ENCODE measurements at places on chromosomes 11 and 22. TPM values are rescaled to one million over a fixed set of nuclear protein-coding genes. Genes with fewer than 3 reads are reported as not detected.

DNAJB7 gene
- total RNA-seq, result not detected

DESI1 gene
- total RNA-seq, result 55.1 TPM

SLC17A6 gene
- total RNA-seq, result not detected

KDM4E gene
- not detected for total RNA-seq

DNA sequence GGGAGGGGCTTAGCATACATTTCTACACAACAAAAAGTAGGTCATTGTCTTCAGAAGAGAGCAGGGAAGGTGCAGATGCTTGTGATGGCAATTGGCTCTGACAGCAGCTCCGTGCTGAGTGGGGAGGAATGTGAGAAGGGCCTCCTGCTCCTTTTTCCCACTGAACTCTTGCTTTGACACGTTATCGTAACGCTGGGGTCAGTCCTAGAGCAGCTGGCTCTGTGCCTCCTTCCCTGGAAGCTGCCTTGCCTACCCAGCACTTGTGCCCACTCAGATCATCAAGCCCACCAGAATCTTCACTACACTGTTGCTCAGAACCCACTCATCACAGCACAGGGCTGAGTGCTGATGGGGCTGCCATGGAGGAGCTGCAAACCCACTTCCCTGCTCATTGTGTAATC is 14.9 kb upstream of the NAV2 start:
- no peak for DNase-seq
- no peaks in the 10 kb centered on the region for H3K4me1 ChIP-seq
- peaks cover 14% of the 10 kb centered on the region for H3K27me3 ChIP-seq
- H3K27ac ChIP-seq, result no peak overlapping the region
- no peak overlapping the region for H3K4me3 ChIP-seq

- H3K36me3 ChIP-seq, result no peaks in the 10 kb centered on the region
- no peaks in the 10 kb centered on the region for H3K4me1 ChIP-seq
These were observed 84.0 kb downstream of the MYEOV start for GRCh38 chr11:69377953-69378302.

- H3K4me1 ChIP-seq, result no peaks in the 10 kb centered on the region
- no peaks in the 10 kb centered on the region for H3K36me3 ChIP-seq
- H3K4me3 ChIP-seq, result no peak overlapping the region
- no peak for DNase-seq
- no peaks in the 10 kb centered on the region for H3K27me3 ChIP-seq
These were observed 571.2 kb downstream of the TBC1D22A start for GRCh38 chr22:47333625-47334024.

- no peaks in the 10 kb centered on the region for H3K36me3 ChIP-seq
- no peak overlapping the region for H3K27ac ChIP-seq
- H3K27me3 ChIP-seq, result peaks cover 14% of the 10 kb centered on the region
- no peak overlapping the region for H3K4me3 ChIP-seq
- peak; percentile 12 for DNase-seq
These were observed 51.5 kb downstream of the FAM181B start for GRCh38 chr11:82682003-82682751.

Data from activated CD8-positive, alpha-beta T cell treated with anti-CD3 and anti-CD28 coated beads for 36 hours (primary cell).